Stimulated activated CD8-positive, alpha-beta memory T cell treated with anti-CD3 and anti-CD28 coated beads, Interleukin-15, amount 100 ng/mL, for 24 hours (primary cell): ENCODE measurements at places on chromosomes 16 and 17.

GRCh38 chr16:30767767-30768465 lies 5.8 kb downstream of the RNF40 start:
- DNase-seq, result no peak

DNA sequence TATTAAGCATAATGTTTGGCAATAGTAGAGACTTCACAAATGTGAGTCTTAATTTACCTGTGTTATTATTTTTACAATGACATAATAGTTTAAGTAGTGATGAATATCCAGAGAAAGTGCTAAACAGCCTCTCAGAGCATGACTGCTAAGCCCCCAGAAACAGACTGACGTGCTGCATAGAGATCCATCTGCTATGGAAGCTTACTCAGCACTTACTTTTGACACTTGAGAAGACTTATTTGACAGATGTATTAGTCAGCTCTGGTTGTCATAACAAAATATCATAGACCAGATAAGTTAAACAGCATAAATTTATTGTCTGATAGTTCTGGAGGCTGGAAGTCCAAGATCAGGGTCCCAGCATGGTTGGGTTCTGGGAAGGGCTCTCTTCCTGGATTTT lies 334.9 kb upstream of the MON1B start:
- DNase-seq, result no peak

DNA sequence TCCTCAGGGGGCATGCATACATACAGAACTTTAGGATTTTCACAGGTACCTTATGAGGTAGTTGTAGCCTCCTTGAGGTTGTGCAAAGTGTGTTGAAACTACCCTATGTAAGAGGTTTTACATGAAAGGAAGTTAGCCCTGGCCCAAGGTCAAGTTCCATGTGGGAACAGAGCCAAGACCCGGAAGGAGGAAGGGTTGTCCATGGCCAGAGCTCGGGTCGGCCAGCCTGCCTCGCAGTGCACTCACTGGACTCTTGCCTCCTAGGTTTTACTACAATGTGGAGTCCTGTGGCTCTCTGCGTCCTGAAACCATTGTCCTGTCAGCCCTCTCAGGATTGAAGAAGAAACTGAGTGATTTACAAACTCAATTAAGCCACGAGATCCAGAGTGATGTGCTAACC lies 8.2 kb downstream of the POLR2C start:
- DNase-seq, result no peak

DNA sequence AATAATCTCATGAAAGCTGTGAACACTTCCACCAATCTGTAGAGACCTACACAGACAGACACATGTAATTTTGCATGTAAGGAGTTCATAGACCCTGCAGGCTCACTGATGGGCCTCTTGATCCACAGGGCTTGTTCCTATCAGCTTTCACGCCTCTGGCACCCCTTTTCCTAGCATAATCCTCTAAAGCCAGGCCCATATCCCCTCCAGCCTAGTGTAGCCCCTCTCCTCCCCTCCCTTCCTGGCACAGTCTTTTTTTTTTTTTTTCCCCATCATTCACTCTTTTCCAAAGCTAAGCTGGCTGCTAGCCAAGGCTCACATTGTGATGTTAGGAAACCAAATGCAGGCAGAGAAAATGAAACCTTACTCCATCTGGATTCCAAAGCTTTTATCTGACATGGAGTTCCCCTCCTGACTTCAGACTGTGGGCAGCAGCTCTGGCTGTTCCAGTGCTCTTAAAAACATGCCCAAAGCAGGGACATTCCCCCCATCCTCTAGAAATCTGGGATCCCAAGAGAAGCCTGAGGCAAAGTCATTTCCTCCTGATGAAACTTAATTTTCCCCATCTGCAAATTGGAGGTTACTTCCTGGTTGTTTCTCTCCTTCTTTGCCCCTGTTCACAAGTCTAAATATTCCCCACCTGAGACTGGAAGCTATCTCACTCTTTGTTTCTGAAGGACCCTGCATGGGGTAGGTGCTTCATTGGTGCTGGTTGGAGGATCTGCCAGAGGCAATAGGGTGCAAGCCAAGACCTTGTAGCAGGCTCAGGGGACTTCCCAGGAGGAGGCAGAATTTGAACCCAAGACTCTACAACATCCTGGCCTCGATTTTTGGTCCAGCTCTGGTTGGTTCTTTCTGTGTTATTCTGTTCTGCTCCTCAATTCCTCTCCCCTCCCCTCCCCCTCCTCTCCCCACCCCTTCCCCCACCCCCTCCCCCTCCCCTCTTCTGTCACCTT lies 9.9 kb upstream of the CCL5 start:
- DNase-seq, result no peak

DNA sequence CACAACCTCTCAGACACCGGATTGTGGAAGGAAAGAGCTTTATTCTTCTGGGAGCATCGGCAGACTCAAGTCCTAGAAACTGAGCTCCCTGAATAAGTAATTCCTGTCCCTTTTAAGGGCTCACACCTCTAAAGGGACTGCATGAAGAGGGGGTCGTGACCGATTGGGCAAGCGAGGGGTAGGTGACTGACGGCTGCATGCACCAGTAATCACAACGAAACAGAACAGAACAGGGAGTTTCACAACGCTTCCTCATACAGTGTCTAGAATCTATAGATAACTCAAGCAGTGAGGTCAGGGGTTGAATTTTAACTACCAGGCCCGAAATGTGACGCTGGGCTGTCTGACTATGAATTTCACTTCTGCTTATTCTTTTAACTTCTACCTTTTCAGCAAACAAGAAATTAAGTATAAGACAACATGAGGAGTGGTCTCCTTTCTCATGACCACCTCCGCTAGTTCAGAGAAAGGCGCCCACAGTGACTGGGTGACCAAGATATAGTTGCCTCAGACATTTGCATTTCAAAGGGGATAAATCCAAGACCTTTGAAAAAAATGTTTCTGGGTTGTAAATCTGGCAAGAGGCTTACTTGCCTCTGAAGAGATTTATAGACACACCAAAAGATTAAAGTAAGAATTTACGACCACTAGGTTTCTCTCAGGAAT lies 88.4 kb upstream of the ATF7IP2 start:
- DNase-seq, result no peak

GRCh38 chr16:21611198-21611555 lies 11.8 kb downstream of the METTL9 start:
- DNase-seq, result no peak

GRCh38 chr16:67825119-67825518 lies 17.0 kb upstream of the THAP11 start:
- DNase-seq, result no peak

DNA sequence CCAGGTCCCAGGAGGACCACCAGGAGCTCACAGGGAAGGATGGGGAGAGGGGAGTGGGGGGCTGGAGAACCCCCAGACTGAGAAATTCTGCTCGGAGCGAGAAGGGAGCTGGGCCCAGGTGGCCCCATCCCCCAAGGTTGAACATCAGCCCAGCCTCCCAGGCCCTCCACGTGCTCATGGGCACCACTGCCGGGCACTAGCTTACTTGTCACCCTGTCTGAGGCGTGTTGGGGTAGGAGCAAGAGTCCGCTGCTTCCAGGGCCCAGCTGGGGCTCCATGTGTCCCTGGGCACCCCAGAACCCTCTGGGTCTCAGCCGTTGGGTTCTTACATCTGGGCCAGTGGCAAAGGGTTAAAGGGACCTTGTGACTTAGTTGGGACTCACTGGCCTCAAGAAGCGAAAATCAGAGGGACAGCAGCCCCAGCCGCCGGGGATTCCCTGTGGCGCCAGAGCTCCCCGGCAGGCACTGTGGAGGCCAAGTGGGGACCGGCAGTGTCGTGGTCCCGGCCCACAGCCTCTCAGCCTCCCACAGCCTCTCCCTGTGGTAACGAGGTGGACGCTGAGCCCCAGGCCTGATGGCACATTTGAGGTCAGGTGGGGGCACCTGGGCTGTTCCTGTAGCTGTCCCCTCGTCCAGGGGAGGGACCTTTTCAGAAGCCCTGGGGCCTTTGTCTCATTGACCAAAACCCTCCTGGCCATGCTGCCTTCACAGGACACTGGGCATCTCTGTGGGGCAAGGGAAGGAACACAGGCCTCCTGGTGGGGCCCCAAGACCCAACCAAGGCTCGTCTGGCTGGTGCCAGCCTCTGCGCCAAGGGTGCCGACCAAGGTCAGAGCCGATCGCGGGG lies 33.7 kb upstream of the CDH15 start:
- DNase-seq, result no peak

DNA sequence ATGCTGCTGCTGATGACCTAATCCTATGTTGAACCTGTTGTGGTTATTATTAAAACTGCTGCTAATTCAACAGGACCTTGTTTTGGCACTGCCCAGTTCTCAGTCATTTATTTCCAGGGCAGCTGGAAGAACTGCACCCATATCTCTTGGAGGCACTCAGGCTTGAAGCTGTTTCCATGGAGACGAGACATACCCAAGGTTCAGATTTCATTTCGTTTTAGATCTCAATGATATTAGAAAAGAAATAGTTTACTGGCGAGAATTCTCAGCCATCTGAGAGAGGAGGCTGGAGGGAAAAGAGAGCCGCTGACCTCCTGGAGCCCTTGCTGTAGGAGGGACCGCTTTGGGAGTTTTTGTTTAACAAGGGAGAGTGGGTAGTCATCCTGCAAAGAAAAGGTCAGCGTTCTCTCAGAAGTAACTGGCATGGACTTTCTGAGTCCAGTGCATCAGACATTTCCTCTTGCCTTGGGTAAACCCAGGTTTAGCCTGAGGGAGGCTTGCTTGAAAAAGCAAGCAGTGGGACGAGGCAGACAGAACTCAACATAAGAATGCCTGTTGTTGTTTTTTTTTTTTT lies 75.4 kb downstream of the YPEL2 start:
- no peak for DNase-seq

GRCh38 chr17:34582185-34582900 lies 3.0 kb downstream of the TMEM132E start:
- DNase-seq, result no peak

GRCh38 chr17:5819921-5820685 lies 235.8 kb upstream of the NLRP1 start:
- no peak for DNase-seq

GRCh38 chr16:19520861-19521331 lies 1.0 kb downstream of the GDE1 start:
- DNase-seq, result no peak

DNA sequence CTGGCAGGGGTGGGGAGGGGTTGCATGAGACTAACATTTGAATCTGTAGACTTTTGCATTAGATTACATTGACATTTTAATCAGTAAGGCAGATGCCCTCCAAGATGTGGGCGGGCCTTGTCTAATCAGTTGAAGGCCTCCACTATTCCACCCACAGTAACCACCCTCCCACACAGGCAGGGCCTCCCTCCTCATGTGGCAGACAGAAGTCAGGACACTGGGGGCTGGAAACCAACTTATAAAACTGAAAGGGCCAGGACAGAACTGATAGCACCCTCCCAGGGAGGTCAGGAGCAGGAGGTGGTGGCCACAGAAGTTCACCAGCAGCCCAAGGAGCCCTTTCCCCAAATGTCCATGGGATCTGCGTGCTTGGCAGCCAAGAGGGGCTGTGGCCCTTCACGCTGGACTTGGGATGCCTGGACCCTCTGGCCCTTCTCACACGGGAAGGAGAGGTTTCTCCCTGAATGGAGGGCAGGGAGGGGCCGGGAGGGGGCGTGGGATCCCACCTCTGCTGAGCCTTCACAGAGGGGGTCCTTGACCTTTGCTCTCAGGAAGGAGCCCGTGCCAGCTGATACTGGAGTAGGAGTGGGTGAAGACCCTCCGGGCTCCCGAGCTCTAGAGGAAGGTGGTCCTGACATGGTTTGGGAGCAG lies 4.6 kb downstream of the PYCR1 start:
- no peak for DNase-seq

DNA sequence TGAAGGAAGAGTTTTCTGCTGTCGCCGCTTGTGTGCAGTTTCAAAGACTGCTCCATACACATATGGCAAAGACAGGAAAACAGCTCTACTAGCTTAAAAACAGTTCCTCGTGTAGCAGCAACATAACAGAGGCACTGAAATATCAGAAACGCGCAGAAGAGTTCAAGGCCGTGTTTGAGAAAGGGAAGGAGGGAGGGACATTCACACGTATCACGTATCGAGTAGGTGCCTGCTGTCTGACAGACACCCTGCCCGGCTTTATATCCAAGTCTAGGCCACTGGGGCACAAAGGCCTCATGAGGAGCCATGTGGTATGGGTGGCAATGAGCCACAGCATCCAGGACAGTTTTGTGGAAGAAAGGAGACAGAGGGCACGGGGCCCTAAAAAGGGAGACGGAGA lies 50.3 kb downstream of the PLXDC1 start:
- no peak for DNase-seq

GRCh38 chr17:22409160-22409751 lies 716.9 kb downstream of the KCNJ18 start:
- DNase-seq, result no peak

GRCh38 chr17:34720760-34721159 lies 141.4 kb downstream of the TMEM132E start:
- DNase-seq, result no peak

DNA sequence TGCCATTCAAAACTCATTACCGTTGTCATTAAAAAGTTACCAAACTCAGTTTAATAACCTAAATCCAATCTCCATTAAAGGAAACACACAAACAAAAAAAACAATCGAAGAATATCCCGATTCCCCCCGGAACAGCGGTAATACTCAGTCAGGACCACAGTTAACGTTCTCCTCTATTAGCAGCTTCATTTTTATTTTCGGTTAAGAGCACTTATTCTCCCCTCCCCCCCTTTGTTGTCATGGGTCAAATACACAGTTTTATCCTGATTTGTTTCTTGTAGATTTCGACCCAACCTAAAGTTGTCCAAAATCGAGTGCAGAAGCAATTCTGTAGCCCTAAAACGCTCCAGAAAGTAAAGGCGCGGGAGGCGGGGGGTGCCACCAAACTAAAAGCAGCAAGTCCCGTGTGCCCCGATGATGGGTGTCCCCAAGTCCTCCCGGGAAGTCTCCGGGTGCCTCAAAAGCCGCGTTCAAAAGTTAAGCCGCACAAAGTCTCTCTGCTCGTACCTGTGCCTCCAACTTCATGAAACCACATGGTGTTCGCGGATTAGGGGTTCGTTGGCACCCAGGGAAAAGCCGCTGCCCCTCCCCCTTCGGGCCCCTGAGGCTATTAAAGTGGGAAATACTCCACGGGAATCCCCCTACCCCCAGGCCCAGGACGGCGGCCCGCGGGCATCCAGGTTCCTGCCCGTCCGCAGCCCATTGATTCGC lies 996 bp downstream of the SUMO2 start:
- peak; percentile 8 for DNase-seq

DNA sequence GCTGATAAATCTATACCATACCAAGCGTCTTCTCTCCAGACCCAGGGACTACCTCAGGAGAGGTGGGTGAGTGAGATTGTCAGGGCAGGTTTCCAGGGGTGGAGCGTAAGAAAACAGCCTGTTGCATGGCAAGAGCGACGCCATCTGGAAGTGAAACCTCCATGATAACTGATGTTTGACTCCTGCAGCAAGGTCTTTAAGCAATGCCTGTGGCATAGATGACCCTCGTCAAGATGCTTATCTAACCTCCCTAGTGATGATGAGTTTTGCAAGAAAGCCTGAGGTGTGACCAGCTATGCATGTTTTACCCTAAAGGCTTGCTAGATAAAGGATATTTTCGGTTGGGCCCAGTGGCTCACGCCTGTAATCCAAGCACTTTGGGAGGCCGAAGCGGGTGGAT lies 71.6 kb downstream of the GSG1L start:
- no peak for DNase-seq

- DNase-seq, result no peak
These were observed 17.2 kb upstream of the ALOX15 start for GRCh38 chr17:4658478-4659305.

- DNase-seq, result no peak
These were observed 4.4 kb upstream of the WFIKKN2 start for GRCh38 chr17:50830994-50831393.

GRCh38 chr17:28843816-28844148 lies 1.2 kb upstream of the FAM222B start:
- DNase-seq, result no peak

GRCh38 chr17:9181640-9182039 lies 160.3 kb downstream of the NTN1 start:
- no peak for DNase-seq

GRCh38 chr16:4298761-4299522 lies 16.9 kb upstream of the GLIS2 start:
- no peak for DNase-seq

GRCh38 chr17:49687878-49688491 lies 10.1 kb upstream of the SPOP start:
- no peak for DNase-seq
